Upper lobe of left lung (tissue), 6 donors: ENCODE measurements at places on chromosomes 2 and 18. TPM values are rescaled to one million over a fixed set of nuclear protein-coding genes. Genes with fewer than 3 reads are reported as not detected.

DNA sequence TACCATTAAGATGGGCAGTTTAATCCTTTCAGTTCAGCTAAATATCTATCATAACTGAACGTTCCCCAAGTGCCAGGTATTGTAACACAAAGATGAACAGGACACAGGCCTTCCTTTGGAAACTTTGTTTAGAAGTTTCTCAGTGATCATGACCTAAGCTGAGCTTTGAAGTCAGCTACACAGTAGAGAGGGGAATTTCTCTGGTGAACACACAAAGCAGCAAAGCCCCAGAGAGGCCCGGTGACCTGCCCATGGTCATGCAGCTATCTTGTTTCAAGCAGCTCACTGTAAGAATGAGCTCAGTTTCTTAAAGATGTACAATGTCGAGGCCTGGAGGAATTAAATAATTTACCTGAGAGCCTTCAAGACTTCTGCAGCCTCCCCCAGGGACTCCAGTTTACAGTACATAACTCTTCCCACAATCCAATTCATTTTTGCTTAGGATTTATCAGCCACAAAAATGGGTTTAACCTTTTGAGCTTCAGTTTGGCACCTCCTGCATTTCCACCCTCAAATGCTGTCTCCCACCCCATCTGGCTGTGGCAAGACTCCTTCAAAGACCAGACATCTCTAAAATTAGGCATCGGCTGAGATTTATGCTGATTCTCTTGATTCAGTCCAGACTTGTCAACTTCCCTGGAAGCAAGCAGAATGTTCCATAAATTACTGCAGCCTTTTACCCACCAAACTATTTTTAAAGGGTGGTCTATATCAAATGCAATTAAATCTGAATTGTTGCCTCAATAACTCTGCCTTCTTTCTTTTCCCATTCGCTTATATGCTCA lies 325.6 kb downstream of the TXNL1 start:
- H3K36me3 ChIP-seq, result no peaks in the 10 kb centered on the region
- DNase-seq, result no peak
- H3K27ac ChIP-seq, result no peak overlapping the region
- no peaks in the 10 kb centered on the region for H3K27me3 ChIP-seq
- no peaks in the 10 kb centered on the region for H3K4me1 ChIP-seq

DNA sequence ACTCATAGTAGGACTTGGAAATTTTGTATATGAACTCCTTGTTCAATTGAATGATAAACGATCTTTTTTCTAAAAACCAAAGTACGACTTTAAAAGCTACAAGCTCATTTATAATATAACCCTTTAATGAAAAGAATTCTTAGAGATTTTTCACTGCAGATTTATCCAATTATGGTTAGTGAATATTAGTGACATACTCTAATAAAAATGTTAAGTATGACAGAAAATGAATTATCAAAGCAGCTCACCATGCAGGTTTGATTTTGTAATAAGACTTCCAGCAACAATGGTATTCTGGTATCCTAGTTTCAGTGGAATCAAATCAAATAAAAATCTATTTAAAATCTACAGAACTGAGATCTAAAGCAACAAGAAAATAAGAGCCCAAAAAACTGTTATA lies 38.5 kb downstream of the PRPF40A start:
- H3K36me3 ChIP-seq, result peaks cover 38% of the 10 kb centered on the region
- no peaks in the 10 kb centered on the region for H3K4me1 ChIP-seq
- no peak overlapping the region for H3K27ac ChIP-seq
- no peak for DNase-seq
- H3K4me3 ChIP-seq, result no peak overlapping the region
- H3K27me3 ChIP-seq, result no peaks in the 10 kb centered on the region

Gene EIF4E2
- 67.0 TPM for total RNA-seq

- H3K36me3 ChIP-seq, result no peaks in the 10 kb centered on the region
- no peak overlapping the region for H3K27ac ChIP-seq
- DNase-seq, result no peak
- no peaks in the 10 kb centered on the region for H3K27me3 ChIP-seq
- H3K4me1 ChIP-seq, result no peaks in the 10 kb centered on the region
Measured at GRCh38 chr2:66729416-66730330, 294.7 kb downstream of the MEIS1 start.

Gene CCDC195
- not detected for total RNA-seq

- DNase-seq, result no peak
- no peaks in the 10 kb centered on the region for H3K36me3 ChIP-seq
- no peaks in the 10 kb centered on the region for H3K27me3 ChIP-seq
- peaks cover 55% of the 10 kb centered on the region for H3K4me1 ChIP-seq
- no peak overlapping the region for H3K4me3 ChIP-seq
- peak overlapping the region; percentile 77 for H3K27ac ChIP-seq
Measured at GRCh38 chr2:109242210-109242653, 113.2 kb downstream of the SH3RF3 start.

GRCh38 chr2:165697748-165698443 lies 96.2 kb downstream of the GALNT3 start:
- no peak overlapping the region for H3K27ac ChIP-seq
- H3K27me3 ChIP-seq, result no peaks in the 10 kb centered on the region
- DNase-seq, result no peak
- no peak overlapping the region for H3K4me3 ChIP-seq
- H3K4me1 ChIP-seq, result peaks cover 3% of the 10 kb centered on the region

GRCh38 chr2:230793572-230794359 lies 71.0 kb upstream of the ITM2C start:
- DNase-seq, result no peak
- H3K27ac ChIP-seq, result peak overlapping the region; percentile 51
- no peaks in the 10 kb centered on the region for H3K27me3 ChIP-seq
- no peaks in the 10 kb centered on the region for H3K36me3 ChIP-seq

- no peaks in the 10 kb centered on the region for H3K27me3 ChIP-seq
- H3K27ac ChIP-seq, result peak overlapping the region; percentile 72
- no peak for DNase-seq
- H3K36me3 ChIP-seq, result no peaks in the 10 kb centered on the region
- no peak overlapping the region for H3K4me3 ChIP-seq
Measured at GRCh38 chr2:120910956-120911951, 175.6 kb downstream of the GLI2 start.

GRCh38 chr2:229388731-229389130 lies 117.6 kb upstream of the PID1 start:
- no peaks in the 10 kb centered on the region for H3K27me3 ChIP-seq
- DNase-seq, result no peak
- peaks cover 4% of the 10 kb centered on the region for H3K4me1 ChIP-seq
- H3K36me3 ChIP-seq, result no peaks in the 10 kb centered on the region

DNA sequence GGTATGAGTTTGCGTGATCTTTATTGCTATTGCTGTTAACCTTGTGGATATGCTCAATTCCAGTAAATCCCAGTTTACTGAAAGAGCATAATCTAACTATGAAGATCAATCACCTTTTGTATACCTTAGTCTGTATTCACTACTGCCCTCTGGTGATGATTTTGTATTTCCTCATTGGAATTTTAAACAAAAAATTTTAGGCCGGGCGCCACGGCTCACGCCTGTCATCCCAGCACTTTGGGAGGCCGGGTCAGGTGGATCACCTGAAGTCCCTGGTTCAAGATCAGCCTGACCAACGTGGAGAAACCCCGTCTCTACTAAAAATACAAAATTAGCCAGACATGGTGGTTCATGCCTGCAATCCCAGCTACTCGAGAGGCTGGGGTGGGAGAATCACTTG lies 5.1 kb downstream of the COMMD1 start:
- no peak overlapping the region for H3K27ac ChIP-seq
- peaks cover 10% of the 10 kb centered on the region for H3K4me1 ChIP-seq
- no peaks in the 10 kb centered on the region for H3K27me3 ChIP-seq

DNA sequence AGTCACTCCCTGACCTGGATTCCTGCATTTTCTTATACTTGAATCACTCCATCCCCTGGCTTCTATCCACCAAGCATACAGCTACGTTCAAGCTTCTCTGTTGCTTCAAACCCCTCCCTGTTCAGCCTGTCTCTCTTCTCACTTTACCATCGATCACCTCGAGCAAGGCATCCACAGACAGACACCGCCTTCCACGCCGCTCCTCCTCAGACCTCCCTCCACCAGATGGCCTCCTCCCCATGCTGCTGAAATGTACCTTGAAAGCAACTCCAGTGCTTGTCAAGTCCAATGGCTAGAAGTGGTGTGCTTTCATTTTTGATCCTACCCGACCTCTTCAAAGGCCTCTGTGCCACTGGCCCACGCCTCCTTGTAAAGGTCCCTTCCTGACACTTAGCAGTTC lies 131.3 kb upstream of the ACAA2 start:
- DNase-seq, result no peak
- no peaks in the 10 kb centered on the region for H3K27me3 ChIP-seq
- no peaks in the 10 kb centered on the region for H3K4me1 ChIP-seq
- H3K4me3 ChIP-seq, result no peak overlapping the region
- no peaks in the 10 kb centered on the region for H3K36me3 ChIP-seq

DNA sequence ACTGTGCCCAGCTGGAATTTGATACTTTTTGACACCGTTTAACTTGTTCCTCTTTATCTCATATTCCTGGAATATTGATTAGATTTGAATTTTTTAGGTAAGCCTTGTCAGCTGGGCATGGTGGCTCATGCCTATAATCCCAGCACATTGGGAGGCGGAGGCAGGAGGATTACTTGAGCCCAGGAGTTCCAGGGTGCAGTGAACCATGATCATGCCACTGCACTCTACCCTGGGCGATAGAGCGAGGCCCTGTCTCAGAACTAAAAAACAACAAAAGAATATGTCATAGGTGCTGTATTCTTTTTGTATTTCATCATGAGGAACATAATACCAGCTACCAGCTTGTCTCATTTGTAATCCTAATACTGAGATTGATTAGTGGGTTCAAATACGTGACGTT lies 90.3 kb downstream of the ZNF532 start:
- H3K36me3 ChIP-seq, result no peaks in the 10 kb centered on the region
- no peak for DNase-seq
- no peak overlapping the region for H3K27ac ChIP-seq
- no peak overlapping the region for H3K4me3 ChIP-seq

DNA sequence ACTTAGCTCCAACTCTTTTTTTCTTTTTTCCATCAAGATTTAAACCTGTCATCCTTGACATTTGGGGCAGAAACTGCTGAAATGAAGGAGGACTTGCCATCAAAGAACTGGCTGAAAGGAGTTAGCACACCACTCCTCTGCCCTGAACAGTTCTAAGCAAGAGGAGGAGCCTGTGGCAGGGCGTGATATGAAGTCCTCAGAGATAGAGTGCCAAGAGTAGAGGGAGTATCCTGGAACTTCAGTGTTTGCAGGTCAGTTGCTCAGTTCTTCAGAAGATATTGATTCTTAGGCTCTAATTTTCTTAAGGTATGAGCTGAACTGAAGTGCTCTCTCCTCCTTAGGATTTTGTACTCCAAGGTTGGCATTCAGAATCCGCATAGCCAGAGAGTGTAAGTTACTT lies 15.2 kb downstream of the NABP1 start:
- H3K4me3 ChIP-seq, result no peak overlapping the region
- H3K36me3 ChIP-seq, result peaks cover 4% of the 10 kb centered on the region
- no peaks in the 10 kb centered on the region for H3K27me3 ChIP-seq
- no peak for DNase-seq

DNA sequence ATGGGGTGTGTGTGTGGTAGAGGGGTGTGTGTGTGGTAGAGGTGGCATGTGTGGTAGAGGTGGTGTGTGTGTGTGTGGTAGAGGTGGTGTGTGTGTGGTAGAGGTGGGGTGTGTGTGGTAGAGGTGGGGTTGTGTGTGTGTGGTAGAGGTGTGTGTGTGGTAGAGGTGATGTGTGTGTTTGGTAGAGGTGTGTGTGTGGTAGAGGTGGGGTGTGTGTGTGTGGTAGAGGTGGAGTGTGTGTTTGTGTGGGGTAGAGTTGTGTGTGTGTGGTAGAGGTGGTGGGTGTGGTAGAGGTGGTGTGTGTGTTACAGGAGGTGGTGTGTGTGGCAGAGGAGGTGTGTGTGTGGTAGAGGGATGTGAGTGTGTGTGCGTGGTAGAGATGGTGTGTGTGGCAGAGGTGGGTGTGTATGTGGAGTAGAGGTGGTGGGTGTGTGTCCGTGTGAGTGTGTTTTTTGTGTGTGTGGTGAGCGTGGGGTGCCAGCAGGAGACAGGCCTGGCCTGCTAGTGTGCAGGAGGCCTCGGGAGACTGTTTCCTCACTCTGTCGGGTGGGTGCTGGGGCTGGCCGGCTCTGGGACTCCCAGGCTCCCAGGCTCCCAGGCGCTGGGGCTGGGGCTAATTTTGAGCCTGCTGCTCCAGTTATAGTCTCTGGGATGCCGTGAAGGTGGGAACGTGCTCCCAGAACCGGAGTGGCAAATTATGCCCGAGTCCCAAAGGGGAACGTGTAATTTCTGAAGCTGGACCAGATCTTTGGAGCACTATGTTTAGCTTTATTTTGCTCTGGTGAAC lies 165.2 kb downstream of the DYSF start:
- H3K4me1 ChIP-seq, result peaks cover 25% of the 10 kb centered on the region
- H3K4me3 ChIP-seq, result no peak overlapping the region
- no peaks in the 10 kb centered on the region for H3K36me3 ChIP-seq
- DNase-seq, result peak; percentile 49

- H3K36me3 ChIP-seq, result no peaks in the 10 kb centered on the region
- no peaks in the 10 kb centered on the region for H3K27me3 ChIP-seq
Measured at GRCh38 chr18:57333940-57334339, 18.4 kb upstream of the ST8SIA3 start.

DNA sequence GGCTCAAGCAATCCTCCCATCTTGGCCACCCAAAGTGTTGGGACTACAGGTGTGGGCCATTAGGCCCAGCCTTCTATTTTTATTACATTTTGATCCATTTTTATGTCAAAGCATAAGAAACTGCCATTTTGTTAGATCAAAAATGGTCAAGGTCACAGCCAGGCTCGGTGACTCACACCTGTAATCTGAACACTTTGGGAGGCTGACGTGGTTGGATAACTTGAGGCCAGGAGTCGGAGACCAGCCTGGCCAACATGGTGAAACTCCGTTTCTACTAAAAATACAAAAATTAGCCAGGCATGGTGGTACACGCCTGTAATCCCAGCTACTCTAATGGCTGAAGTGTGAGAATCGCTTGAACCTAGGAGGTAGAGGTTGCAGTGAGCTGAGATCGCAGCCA lies 49.2 kb downstream of the EEF1B2 start:
- no peak overlapping the region for H3K4me3 ChIP-seq
- DNase-seq, result no peak
- no peaks in the 10 kb centered on the region for H3K4me1 ChIP-seq
- H3K27me3 ChIP-seq, result no peaks in the 10 kb centered on the region
- no peaks in the 10 kb centered on the region for H3K36me3 ChIP-seq

GRCh38 chr2:232816657-232817056 lies 40.3 kb upstream of the KCNJ13 start:
- H3K27me3 ChIP-seq, result no peaks in the 10 kb centered on the region
- DNase-seq, result no peak
- H3K4me1 ChIP-seq, result peaks cover 17% of the 10 kb centered on the region
- H3K36me3 ChIP-seq, result peaks cover under 1% of the 10 kb centered on the region
- peak overlapping the region; percentile 56 for H3K27ac ChIP-seq

Gene ACTR1B
- 72.3 TPM for total RNA-seq

- H3K27me3 ChIP-seq, result no peaks in the 10 kb centered on the region
- DNase-seq, result no peak
- H3K27ac ChIP-seq, result no peak overlapping the region
- H3K4me3 ChIP-seq, result no peak overlapping the region
- no peaks in the 10 kb centered on the region for H3K36me3 ChIP-seq
Measured at GRCh38 chr2:55869637-55870325, 53.8 kb downstream of the EFEMP1 start.

GRCh38 chr2:149089068-149089467 lies 50.6 kb downstream of the LYPD6B start:
- H3K36me3 ChIP-seq, result no peaks in the 10 kb centered on the region
- H3K4me3 ChIP-seq, result no peak overlapping the region
- H3K27ac ChIP-seq, result no peak overlapping the region
- no peaks in the 10 kb centered on the region for H3K27me3 ChIP-seq
